NB4 (cell line): ENCODE measurements at places on chromosomes 2 and 18.

DNA sequence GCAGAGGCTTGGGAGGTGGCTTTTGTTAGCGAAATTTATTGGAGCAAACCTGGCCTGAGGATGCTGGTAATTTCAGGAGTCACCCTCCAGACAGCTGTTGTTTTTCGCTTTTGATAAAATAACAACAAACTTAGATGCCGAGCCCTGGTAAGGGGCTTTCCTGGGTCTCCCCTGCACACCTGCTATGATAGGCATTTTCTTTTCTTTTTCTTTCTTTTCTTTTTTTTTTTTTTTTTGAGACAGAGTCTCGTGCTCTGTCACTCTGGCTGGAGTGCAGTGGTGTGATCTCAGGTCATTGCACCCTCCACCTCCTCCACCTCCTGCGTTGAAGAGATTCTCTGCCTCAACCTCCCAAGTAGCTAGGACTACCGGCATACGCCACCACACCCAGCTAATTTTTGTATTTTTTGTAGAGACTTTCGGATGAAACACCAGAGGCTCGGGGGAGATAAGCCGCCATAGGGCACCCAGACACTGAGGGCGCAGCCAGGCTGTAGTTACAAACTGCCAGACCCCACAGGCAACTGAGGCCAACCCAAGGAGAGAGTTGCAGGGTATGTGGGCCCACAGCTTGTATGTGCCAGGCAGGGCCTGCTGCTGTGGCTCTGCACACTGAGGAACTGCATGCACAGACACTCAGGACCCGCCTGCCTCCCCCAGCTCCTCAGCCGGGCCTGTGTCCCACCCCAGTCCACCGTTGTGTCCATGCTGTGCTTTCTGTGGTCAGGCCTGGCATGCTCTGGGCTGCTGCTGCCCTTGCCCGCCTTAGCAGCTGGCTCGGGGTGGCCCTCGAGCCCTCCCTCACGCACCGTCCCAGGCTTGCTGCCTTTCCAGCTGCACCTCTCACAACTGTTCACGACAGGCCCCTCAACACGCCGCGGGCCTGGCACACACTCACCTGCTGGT lies 3.9 kb downstream of the GYPC start:
- no peak for DNase-seq

GRCh38 chr2:9745153-9745899 lies 97.9 kb upstream of the TAF1B start:
- no peak for DNase-seq

DNA sequence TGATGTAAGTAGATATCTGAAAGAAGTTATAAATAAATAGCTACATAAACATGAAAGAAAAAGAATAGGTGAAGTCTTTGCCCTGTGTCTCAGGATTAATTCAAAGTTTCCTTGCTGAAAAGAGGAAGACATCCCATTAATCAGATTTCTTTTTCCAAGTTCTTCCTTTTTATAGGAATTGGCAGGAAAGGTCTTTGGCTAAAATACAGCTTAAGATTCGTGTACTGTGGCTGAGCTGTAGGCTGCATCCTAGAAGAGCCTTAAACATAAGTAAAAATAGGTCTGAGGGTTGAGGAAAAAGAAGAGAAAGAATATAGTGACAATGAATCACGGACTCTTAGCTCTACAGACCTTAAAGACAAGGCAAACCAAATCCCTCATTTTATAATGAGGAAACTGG lies 579.9 kb downstream of the NRXN1 start:
- DNase-seq: no peak

DNA sequence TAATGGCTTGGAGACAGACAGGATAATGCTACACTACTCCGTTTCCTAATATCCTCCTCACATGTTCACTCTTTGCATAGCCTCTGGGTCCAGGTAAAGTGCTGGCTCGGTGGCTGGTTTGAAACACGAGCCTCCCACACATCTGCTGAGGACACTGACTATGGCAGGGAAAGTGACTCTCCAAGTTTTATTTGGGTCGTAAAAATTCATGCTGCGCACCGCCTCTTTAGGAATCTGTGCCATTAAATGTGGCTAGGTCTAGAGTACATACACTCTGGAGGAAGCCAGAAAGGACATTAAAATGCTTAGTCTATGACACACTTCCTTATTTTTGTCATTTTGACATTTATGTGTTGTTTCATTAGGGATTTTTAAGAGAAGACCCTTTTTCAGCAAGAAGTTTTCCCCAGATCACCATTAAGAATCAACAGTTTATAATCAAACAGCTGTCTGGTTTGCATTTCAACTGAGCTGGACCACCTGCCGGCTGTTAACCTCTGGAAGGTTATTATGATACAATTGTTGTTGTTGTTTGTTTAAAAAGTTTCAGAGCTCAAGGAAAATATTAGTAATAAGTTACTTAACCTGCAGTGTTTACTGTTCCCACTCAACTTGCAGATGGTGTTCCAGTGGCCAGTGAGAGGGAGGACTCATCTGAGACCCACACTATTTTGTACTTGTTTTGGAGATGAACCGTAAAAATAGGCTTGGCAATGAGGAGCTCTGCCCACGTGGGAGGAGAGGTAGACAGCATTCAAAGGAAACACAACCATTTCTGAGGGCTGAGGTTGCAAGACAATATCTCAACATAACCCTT lies 443.3 kb upstream of the MEIS1 start:
- DNase-seq: no peak

DNA sequence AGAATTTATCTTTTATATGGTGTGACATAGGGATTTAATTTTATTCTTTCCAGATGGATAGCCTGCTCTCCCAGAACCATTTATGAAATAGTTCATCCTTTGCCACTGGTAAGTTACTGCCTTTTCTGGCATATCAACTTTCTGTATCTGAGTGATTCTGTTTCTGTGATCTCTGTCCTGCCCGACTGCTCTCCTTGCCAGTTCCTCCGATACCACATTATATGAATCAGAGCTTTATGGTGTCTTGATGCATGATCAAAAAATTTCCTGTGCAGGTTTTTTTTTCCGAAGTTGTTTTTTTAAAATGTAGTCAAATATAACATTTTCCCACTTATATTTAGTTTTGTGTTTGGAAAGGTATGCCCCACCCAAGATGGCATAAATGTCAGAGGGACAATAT lies 242.5 kb downstream of the CYP26B1 start:
- DNase-seq: no peak
